ENCODE measurements at places on chromosomes 1 and 21. TPM values are rescaled to one million over a fixed set of nuclear protein-coding genes. Genes with fewer than 3 reads are reported as not detected.

Gene CRYBG2
- polyA plus RNA-seq: not detected

Gene TTC22
- polyA plus RNA-seq: 0.81 TPM

GRCh38 chr1:32786856-32787255 is 30.3 kb downstream of the YARS1 start:
- H3K4me3 ChIP-seq: no peak overlapping the region
- peaks cover 9% of the 10 kb centered on the region for H3K4me1 ChIP-seq
- H3K36me3 ChIP-seq: peaks cover 83% of the 10 kb centered on the region
- no peaks in the 10 kb centered on the region for H3K27me3 ChIP-seq
- H3K27ac ChIP-seq: no peak overlapping the region

GRCh38 chr1:27872059-27872801 is at the start of gene THEMIS2:
Gene THEMIS2 (plus strand): TSS chr1:27872544. CDS start chr1:27872572, 28 bp downstream.
- H3K4me1 ChIP-seq: peaks cover 5% of the 10 kb centered on the region
- H3K4me3 ChIP-seq: no peak within 1 kb of the TSS
- DNase-seq: peak; percentile 42
- no peaks in the 10 kb centered on the region for H3K27me3 ChIP-seq

DNA sequence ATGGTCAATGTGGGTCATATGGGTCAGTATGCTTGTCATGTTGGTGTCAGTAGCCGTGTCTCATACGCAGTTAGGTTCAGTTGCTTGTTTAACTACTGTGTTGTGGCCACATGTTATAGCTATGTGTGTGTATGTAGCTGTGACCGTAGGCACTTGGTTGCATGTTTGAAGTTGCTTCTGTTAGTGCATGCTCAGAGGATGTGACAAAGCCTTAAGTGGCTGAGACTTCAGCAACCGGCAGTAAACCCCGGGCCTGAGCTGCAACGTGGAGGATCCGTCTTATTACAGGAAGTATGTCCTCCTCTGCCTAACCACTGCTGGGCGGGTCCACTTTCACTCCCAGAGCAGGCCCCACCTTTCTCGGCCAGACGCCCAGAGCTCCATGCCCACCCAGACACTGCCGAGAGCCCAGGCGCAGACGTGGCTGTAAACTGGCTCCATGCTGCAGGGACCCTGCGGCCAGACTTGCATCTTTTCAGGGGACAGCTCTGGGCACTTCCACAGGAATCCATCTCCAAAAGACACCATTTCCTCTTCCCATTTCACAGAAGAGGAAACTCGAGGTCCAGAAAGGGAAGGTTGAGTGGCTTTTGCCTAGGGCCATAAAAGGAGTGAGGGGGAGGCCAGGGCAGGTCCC is 2.2 kb downstream of the TCEA3 start:
- peaks cover 35% of the 10 kb centered on the region for H3K4me1 ChIP-seq
- peak; percentile 86 for DNase-seq
- H3K4me3 ChIP-seq: no peak overlapping the region

DNA sequence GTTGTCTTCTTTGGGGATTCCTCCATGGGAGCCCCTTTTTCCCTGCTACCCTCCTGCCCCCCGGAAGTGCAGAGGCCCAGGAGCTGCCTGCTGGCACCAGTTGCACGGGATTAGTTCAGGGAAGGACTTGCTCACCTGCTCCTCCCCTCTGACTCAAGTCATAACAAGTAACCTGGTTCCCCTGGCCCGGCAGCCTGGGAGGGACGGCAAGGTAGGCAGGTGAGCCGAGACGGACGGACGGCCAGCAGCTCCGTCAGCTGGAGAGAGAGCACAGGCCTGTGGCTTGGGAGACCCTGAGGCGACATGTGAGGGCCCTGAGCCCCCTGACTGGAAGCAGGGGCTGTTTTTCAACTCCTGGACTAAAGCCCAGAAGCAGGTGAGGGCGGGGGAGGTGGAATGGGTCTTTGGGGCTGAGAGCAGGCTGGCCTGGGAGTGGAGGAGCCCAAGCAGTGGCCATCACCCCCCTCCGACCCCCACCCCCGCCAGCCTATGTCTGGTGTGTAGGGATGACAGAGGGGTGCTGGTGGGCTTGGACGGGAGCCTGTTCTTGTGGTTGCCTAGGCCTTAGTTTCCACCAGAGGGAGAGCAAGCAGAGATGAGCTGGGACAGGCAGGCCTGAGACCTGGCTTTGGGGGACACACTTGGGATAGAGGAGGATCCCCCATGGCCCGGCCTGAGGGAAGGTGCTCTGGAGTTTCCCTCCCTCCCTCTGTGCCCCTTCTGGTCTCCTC is at the start of gene INAVA:
Gene INAVA, plus strand, starts transcription at position 189 of the 731 bp plus-strand sequence. CDS start 3,501 bp downstream, outside the sequence.
- DNase-seq: no peak
- H3K27me3 ChIP-seq: peaks cover 16% of the 10 kb centered on the region
- H3K36me3 ChIP-seq: no peaks in the 10 kb centered on the region
- H3K4me3 ChIP-seq: no peak within 1 kb of the TSS
- no peak within 1 kb of the TSS for H3K27ac ChIP-seq
- H3K4me1 ChIP-seq: peaks cover 9% of the 10 kb centered on the region
